ENCODE measurements at places on chromosomes 3 and 15.

GRCh38 chr3:53881691-53882593, at the start of gene ACTR8:
Gene ACTR8, minus strand, starts transcription at chr3:53882152. Its CDS starts 51 bp downstream, at chr3:53882101.
- peak; percentile 92 for DNase-seq

DNA sequence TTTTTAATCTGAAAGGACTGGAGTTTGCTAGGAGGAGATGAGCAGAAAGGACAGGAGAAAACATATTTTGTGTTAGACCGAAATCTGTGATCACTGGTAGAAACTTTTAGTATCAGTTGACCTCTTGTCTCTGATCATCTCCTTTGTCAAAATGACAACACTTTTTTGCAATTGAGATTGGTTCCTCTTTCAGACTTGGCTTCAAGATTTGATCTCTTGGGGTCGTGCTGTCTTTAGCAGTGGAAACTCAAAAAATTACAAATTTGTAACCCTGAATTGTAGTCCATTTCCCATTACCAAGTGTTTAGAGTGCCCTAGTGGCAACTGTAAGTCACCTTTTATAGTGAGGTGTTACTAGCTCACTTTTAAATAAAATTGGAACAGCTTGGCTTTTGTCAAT, 107.4 kb downstream of the KLHL25 start:
- no peak for DNase-seq

- no peak for DNase-seq
Observed at GRCh38 chr15:79615754-79616153, 183.6 kb downstream of the MINAR1 start.

DNA sequence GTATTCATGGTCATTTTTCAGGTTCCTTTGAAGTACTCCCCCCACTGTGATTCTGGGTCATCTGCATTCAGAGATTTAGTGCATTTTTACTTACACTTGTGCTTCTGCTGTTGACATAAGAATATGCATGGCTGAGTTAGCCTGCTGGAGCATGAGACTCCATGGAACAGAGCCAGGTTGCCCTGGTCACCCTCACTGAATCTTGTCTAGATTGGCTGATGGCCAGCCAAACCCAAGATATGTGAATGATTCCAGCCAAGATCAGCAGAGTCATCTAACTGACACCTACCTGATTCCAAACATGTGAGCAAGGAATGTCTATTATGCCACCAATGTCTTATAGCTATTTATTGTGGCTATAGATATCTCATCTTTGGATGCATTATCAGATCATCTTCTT, 25.1 kb downstream of the DTWD1 start:
- peak; percentile 69 for DNase-seq

DNA sequence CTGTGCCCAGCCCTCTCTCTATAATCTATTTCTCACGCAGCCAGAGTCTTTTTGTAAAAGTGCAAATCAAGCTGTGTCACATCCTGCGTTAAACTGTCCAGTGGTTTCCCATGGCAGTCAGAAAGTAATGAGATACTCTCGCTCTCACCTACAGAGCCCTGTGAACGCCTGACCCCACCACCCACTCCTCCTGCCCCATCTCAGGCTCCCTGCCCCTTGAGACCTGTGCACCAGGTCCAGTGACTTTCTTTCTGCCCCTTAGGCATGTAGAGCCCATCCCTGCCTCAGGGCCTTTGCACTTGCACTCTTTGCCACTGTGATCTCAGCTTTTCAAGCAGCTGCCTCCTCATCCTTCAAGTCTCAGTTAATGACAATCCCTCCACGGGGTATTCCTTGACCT, 58.3 kb upstream of the RASGRP1 start:
- DNase-seq, result no peak

DNA sequence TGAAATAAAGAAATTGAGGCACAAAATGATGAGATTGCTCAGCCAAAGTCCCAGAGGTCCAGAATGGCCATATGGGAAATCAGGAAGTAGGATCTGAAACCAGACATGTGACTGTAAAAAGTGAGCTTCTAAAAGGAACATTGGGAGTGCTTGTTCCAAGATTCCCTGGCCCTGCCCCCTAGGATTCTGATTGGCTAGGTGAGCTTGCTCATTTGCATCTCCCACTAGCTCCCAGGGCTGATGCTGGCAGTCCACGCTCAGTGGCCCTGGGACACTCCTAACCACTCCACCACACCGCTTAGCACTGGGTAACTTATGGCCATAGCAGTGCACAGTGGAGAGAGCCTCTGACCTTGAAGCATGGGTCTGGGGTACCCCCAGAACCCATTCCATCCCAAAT, 326.7 kb downstream of the NTRK3 start:
- no peak for DNase-seq

DNA sequence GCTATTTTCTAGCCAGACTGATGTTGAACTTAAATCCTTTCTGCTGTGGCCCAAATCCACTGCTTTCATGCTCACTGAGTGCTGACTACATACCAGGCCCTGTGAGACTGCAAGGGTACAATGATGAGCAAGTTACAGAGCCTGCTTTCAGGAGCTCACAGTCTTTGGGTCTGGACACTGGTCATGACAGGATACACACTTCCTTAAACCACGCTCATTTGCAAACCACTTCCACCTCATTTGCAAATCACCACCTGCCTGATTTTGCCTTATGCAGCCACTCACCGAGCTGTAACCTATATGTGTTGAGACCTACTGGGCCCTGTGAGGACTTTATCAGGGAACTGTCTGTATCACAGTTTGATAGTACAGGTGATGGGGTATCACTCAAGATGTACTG, 50.2 kb upstream of the LRRC58 start:
- DNase-seq, result no peak

- DNase-seq, result no peak
Observed at GRCh38 chr15:99999282-100000070, 266.2 kb upstream of the LYSMD4 start.

DNA sequence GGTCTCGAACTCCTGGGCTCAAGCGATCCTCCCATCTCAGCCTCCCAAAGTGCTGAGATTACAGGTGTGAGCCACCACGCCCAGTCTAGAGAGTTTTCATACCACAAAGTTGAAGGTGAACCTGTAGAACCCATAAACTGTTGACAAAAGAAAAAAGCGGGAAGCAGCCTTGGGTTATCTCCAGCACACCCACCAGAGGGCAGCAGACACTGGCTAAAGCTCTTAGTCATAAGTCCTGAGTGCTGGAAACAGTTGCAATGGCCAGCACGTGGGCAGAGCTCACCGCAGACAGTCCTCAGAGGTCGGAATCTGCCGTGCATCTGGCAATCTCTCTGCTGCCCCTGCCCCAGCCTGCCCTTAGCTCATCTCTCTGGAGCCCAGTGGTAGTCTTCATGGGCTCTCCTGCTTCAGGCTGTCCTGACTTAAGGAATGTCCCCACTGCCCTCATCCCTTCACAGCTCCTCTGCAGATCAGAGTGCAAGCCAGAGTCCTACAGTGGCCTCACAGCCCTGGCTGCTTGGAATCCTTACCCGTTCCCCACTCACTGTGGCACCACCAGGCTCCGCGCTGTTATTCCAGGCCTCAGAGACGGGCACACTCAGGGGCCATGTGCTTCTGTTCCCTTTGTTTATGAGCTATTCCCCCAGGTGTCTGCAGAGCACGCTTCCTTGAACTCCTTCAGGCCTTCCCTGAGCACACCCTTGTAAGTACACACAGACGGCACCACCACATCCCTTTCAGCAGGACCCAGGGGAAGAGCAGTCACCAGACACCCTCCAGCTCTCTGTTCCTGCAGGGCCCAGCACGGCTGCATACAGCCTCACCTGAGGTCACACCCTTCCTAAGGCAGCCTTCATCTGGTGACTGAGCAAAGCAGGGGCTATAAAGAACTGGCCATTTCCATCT, 8.8 kb upstream of the ELP6 start:
- peak; percentile 75 for DNase-seq

- DNase-seq, result no peak
Observed at GRCh38 chr3:5160940-5161858, 26.3 kb upstream of the EDEM1 start.

GRCh38 chr3:12982619-12983101, 90.6 kb downstream of the IQSEC1 start:
- no peak for DNase-seq

DNA sequence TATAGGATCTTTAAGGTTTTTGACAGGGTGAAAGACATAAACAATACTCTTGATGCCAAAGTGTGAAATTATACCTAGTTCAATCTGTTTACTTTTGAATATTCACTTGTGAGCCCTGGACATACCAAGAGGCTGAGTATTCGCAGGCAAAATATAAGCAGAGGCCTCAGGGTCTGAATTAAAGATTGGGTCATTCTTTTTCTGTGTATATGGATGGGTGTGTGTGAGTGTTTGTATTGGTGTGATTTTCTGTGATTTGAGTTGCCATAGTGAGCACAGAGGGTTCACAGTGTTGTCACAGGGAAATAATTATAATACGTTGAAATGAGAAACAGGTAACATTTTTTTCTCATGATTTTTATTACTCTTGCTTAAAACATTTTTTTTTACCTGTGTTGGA, 770.7 kb upstream of the ALCAM start:
- no peak for DNase-seq

DNA sequence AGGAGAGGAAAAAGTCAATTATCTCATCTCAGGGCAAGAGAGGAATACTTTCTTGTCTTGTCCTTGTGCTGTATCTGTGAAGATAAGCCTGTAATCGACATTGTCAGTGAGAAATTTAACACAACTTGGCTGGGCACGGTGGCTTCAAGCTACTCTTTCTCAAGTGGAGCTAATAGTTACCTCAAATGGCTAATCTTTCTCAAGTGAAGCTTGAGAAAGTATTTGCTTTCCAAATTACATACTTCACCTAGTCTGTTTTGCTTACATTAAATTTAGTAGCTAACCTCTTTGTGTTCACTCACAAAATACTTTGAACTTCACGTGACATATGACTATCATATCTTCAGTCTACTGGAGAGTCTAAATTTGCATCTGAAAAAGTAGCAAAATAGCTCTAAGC, 48.3 kb upstream of the B3GALNT1 start:
- DNase-seq, result no peak

DNA sequence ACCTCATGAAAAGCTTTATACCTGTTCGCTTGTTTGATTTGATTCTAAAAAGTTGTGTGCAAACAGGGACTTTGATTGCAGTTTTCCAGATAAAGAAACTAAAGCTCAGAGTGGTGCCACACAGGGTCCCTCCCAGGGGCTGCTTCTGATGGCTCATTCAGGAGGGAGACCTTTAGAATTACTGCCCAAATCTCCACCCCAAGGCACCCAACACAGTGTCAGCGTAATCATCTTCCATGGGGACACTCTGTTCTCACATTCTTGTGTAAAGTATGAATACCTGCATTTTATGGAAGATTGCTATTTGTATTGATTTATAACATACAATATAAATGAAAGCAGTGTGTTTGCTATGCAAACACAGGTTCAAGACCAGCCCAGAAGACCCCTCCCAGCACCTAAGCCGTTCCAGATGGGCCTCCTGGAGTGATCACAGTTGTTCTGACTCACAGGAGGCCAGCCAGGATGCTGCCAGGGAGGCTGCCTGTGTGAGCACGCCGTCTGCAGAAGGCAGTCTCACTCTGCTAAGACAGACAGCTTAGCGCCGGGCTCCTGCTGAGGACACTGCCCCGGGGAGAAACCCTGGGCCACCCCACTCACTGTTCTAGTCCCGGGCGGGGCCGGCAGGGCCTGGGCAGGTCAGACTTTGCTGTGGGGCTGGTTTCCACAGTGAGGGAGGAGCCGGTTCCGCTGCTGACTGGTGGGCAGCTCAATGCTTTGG, 185.6 kb downstream of the FAM43A start:
- peak; percentile 87 for DNase-seq

GRCh38 chr3:16199769-16200168, 25.3 kb downstream of the GALNT15 start:
- DNase-seq, result no peak

DNA sequence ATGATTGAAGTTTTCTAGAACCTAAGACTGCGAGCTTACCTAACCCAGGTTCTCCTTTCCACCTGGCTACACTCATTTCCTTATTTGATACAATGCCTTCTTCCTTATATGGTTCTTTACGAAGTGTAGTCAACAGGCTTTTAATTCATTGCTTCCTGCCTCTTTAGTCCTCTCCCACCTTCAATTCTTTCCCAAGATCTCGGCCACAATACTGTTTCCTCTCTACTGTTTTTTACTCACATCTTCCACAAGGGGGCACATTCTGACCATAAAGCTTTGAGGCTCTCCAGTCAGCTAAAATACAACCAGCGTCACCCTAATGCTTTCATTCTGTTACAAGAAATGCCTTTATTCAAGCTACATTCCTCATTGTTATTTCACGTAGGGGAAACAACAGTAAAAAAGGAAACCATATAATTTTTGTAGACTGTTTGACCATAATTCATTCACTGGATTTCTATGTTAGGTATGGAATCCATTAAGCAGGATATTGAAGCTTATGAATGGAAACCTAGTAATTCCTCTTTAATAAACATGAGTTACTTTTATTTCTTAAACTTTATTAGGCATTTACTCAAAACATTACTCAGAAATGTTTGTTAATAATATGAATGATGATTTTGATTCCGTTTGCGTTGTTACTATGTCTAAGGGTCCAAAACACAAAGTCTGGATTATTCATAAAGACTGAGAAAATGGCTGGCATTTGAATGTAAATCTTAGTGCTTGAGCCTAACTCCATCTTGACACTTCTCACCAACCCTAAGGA, 29.5 kb upstream of the VEPH1 start:
- DNase-seq, result peak; percentile 90

DNA sequence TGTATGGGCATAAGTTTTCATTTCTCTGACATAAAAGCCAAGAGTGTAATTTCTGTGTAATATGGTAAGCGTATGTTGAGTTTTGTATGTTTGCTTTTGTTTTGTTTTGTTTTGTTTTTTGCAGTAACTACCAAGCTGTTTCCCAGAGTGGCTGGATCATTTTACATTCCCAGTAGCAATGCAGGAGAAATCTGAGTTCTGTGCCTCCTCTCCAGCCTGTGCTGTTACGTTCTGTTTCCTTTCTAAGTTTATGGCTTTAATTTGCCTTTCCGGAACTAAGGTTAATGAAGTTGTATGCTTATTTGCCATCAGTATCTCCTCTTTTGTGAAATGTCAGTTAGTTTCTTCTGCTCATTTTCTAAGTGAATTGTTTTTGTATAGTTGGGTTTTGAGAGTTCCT, 307.8 kb downstream of the GABRG3 start:
- peak; percentile 22 for DNase-seq

DNA sequence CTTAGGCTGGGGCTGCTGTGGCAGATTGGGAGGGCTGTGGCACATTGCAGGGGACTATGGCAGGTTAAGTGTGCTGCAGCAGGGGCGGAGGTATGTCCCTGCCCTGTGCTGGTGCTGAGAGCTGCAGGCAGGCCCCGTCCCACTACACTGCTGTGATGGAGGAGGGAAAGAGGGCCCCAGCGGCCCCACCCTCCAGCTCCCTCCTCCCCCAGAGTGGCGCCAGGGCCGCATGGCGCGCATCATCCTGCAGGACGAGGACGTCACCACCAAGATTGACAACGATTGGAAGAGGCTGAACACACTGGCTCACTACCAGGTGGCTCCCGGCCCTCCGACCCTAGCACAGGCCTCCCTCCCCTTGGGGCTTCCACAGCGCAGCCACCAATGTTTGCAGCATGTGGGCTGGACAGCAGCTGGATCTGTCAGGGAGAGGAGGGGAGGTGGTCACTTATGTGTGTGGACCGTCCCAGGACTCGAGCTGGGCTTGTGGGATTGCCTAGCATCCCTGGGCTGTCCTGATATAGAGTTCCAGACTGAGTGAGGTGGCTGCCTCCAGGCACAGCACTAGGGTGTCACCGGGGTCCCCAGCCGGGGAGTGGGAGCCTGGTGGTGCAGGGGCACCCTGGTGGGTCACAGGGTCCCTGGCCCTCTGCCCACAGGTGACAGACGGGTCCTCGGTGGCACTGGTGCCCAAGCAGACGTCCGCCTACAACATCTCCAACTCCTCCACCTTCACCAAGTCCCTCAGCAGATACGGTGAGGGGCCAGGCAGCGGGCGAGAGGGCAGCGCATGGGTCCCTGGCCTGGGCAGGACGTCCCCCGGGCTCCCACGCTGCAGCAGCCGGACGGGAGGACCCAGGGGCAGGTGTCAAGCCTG, 46.1 kb downstream of the PLXNA1 start:
- DNase-seq, result no peak

- DNase-seq, result no peak
Observed at GRCh38 chr3:142272200-142272891, 47.0 kb upstream of the GK5 start.

Data from NCI-H1417 (cell line).